ENCODE measurements at places on chromosomes 1 and 21.

GRCh38 chr1:232557502-232558191, 72.3 kb downstream of the SIPA1L2 start:
- no peak for DNase-seq

DNA sequence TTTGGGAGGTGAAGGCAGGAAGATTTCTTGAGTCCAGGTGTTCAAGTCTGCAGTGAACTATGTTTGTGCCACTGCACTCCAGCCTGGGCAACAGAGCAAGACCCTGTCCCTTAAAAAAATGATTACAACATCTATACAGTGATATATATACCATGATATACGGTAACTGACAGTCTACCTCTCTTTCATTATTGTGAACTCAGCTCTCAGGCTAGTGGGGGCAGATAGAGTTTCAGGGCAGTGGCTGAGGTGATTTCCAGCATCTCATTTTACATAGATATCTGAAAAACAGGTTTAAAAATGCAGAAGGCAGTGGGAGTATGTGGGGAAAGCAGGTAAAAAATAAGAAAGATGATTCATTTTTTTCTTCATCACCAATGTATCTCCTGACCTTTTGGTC, 8.1 kb upstream of the NTNG1 start:
- no peak for DNase-seq

DNA sequence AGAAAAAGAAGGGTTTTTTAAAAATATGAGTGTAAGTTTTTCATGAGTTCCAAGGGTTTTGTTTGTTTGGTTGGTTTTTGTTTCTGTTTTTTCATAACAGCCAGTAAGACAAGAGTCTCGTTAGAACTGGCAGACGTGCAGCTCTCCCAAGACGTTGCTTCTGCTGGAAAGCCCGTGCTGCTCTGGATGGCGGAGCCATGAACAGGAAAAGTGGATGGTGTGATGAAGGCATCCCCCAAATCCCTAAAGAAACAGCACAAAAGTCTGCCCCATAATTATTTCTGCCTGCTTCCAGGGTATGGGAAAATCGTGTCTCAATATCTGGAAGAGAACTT, 157.9 kb upstream of the BACE2 start:
- DNase-seq = no peak

- no peak for DNase-seq
Measured at GRCh38 chr1:182391028-182391361, 595 bp downstream of the GLUL start.

- DNase-seq = no peak
Measured at GRCh38 chr1:245938046-245938435, 569.0 kb downstream of the SMYD3 start.

GRCh38 chr1:203672346-203672745, 45.7 kb downstream of the ATP2B4 start:
- no peak for DNase-seq

DNA sequence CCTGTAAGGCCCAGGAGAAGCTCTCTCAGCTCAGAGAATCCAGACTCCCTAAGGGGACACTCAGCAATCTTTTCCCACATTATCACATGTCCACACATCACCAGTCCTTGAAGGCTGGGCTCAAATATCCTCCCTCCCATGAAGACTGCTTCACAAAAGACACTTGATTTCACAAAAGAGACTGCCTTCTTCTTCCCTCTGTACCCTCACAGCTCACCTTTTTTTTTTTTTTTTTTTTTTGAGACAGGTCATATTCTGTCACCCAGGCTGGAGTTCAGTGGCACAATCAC, 1.5 kb downstream of the CD58 start:
- no peak for DNase-seq

DNA sequence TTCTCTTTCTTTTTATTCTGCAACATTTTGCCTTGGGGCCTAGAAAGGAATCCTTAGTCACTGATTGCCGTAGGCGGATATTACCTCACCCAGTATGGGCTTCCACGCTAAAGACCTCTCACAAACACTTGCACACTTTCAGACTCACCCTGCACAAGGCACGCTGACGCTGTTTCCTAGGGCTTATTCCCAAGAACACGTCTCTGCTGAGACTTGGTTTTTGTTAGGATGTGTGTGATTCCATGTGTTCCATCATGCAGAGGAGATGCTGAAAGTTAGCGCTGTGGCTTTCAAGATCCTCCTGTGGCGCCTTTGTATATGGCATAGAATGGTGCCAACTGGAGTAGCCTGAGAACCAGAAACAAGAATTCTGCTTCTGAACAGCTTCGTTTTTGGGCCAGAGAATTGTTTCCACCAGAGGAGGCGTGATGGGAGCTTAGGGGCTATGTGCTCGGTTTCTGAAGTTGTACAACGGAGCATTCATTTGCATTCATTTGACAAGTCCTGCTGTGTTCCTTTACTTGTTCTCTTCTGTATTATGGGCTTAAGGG, 297.0 kb downstream of the DISC1 start:
- DNase-seq = no peak

GRCh38 chr21:41931041-41931451, 22.8 kb downstream of the C2CD2 start:
- DNase-seq = no peak

DNA sequence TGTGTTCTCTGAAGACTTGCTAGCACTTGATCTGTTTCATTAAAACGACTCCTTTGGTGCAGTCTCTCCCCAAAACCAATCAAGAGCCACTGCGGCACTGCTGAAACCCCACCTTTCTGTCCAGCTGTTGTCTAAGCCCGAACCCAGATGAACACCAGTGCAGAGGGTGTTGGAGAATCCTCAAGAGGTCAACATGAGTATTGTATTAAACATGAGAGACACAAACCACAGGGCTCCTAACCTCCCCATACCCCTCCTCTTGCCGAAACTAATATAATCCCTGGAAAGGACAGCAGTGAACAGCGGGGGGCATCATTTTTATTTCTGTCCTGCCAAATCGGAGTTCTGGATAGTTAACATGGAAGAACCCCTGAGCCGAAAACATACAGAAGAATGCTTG, 333.9 kb downstream of the CAMTA1 start:
- no peak for DNase-seq

GRCh38 chr1:29126198-29126597, 2.5 kb upstream of the TMEM200B start:
- no peak for DNase-seq

GRCh38 chr1:87473203-87473661, 144.6 kb downstream of the LMO4 start:
- no peak for DNase-seq

DNA sequence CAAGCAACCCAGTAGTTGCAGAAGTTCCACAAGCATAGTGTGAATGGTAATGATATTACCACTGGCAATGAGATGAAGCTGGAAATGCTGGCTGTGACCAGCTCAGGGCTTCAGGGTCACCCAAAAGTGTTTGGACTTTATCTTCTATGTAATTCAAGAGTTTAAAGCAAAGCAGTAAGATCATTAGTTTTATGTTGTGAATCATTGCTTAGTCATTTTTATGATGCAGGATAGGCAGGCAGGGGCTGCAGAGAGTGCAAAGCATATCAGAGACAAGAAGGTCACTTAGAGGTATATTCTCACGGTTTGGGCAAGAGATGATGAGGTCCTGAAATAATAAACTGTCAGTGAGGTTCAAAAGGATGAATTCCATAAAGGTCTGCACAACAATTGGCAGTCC, 147.4 kb downstream of the OLFM3 start:
- DNase-seq = no peak

GRCh38 chr1:226438007-226438406, 30.1 kb upstream of the PARP1 start:
- peak; percentile 10 for DNase-seq

DNA sequence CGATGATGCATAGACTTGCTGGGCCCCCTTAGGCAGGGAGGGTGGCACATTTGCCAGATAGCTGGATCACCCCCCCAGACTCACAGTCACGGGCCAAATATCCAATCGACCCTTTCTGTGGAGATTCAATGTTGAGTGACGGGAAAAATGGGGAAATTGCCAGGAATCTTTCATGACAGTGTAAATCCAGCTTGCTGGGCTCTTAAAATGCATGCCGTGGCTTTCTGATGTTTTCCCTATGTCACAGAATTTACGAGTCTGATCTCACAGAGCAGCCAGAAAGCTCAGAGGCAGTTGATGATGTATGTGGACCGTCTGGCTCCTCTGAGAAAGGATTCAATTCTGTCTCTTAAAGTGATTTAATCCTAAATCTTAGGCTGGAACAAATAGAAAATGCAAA, 150.1 kb upstream of the ZNF644 start:
- no peak for DNase-seq

DNA sequence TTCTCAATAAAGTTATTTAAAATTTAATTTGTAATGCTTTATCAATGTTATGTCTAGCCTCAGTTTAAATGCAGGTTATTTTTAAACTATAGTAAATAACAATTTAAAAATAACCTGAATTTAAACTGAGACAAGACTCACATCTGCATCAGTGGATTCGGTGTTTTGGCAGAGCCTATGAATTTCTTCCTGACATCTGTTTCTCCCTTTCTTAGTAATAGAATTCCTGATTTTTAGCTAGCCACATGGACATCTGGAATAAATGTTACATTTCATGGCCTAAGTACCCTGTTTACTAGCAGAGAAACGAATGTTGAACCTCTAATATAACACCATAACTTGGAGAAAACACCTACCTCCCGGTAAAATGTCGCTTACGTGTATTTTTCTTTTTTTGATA, 1141.6 kb upstream of the ADGRL2 start:
- no peak for DNase-seq

DNA sequence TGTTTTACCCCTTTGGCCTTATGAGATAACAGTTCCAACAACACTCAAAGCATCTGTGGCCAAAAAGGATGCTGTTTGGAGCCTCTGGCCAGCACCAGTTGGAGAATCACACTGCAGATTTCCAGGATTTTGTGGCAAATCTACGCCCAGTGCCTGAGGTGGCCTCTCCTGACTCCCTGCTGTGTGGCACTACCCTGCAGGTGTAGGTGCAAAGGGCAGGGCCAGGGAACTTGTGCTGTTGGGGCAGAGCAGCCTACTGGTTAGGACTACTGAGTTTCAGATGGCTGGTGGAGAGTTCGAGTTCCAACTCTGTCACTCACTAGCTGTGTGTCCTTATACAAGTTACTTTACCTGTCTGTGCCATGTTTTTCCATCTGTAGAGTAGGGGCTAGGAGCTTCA, 170.5 kb downstream of the PTPRU start:
- no peak for DNase-seq

- DNase-seq = no peak
Measured at GRCh38 chr1:96872757-96873156, 151.2 kb downstream of the PTBP2 start.

- no peak for DNase-seq
Measured at GRCh38 chr21:30758306-30758705, 3.1 kb upstream of the KRTAP21-1 start.

DNA sequence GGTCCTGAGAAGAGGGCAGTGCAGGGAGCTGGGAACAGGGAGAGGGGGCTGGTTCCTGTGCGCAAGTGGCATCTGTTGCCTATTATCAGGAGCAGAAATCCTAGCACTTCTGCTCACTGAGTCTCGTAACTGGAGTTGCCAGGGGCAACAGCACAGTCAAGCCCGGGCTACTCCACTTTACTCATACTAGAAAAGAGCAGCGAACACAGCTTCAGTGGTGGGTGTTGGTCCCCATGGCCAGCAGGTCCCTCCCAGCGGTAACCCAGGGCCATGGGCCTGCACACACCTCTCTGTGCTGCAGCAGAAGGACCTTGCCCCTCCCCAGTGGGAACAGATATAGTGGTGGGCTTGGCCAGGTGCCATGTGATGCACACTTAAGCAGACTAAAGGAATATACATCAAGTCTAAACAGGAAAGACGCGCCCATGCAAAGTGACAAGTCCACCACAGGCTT, 8.5 kb downstream of the PYCR2 start:
- DNase-seq = no peak

DNA sequence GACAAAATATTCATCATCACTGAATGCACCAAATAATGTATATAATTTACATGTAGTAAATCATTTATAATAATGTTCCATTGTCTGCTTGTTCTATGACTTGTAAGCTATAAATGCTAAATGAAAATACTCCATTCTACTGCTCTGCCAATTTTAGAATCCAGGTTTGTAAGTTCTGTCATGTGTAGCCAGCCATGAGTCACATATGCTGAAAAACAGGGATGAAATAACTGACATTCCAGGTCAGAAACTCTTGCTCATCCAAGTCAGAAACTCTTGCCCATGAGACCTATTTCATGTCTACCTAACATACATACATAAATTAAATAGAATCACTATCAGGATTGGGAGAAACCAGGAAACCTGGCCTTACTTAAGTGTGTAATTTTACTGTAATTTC, 95.6 kb downstream of the ASH1L start:
- no peak for DNase-seq

GRCh38 chr21:31837618-31838390, 35.0 kb upstream of the HUNK start:
- no peak for DNase-seq

- DNase-seq = no peak
Measured at GRCh38 chr21:46125846-46126301, 28.0 kb downstream of the COL6A2 start.

DNA sequence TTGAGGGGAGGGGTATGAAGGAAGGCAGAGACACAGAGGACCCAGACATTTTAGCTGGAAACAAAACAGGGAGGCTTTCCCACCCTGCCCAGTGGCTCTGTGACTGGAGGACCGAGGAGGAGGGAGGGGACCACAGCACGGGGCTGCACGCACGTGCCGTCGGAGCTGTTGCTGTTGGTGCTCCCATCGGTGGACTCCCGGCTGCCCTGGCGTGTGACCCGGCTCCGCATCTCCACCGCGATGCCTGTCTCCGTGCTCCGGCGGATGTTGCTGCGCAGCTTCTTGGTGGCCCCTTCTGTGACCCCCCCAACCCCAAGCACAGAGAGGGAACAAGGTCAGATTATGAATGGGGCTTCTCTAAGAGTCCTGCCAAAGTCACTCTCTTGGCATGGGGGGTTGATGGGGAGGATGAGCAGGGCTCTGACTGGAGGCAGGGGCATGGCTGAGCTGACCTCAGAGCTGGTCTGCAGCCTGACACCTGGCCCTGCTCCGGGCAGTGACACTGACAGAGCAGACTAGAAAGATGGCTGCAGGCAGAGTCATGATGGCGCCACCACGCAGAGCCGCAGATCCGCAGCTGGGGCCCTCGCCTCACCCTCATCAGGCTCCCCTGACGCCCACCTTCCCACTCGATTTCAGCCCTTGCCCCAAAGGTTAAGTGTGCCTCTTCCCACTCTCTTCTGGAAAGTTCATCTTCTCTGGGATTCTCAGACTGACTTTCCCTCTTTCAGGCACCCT, 29.6 kb downstream of the RIMS3 start:
- no peak for DNase-seq

DNA sequence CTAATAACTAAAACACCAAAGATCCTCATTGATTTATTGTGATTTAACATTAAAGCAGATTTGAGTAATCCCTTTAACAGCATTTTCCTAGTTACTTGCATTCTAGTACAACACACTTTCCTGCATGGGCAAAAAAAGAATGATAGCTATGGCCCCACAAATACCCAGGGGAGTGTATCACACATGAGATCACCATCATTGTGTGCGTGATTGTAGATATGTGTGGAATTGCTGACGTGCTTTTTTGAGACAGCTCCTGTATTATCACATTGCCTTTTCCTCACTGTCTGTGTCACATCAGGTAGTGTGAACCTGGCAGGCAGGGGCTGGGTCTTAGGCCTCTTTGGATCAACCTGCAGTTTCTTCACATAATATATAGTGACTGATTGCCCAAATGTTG, 48.5 kb upstream of the SAMD13 start:
- no peak for DNase-seq

All from HepG2 (cell line).